ENCODE measurements at places on chromosomes 5 and 9.

GRCh38 chr9:86488794-86489193 is 134.6 kb upstream of the TUT7 start:
- no peak for DNase-seq

GRCh38 chr5:91365498-91365897 is 17.6 kb downstream of the ARRDC3 start:
- DNase-seq, result no peak

DNA sequence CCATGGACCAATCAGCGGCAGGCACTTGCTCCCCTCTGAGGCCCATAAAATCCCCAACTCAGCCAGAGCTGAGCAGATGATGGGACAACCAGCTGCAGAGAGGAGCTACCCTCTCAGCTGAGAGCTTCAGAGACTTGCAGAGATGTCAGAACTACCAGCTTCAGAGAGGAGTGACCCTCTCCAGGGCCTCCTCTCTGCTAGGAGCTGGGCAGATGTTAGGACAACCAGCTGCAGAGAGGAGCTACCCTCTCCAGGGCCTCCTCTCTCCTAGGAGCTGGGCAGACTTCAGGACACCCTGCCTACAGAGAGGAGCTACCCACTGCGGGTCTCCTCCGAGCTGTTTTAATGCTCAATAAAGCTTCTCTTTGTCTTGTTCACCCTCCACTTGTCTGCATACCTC is 3.0 kb upstream of the AUH start:
- DNase-seq, result no peak

DNA sequence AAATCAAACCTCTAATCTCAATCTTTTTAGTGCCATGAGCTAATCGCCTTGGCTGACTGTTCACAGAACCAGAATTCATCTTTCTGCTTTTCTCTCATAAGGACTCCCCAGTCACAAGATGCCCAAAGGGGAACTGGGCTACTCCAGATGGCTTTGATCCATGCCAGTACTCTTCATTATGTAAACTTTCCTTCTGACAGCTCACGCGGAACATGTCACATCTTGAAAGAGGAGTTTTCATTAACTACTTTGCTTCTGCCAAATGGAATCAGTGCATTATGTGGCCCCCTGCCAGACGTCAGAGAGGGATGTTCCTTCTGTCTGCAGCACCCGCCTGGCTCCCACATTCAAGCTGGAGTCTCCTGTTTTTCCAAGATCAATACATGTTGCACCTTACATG is 142.1 kb upstream of the NMUR2 start:
- DNase-seq, result no peak

DNA sequence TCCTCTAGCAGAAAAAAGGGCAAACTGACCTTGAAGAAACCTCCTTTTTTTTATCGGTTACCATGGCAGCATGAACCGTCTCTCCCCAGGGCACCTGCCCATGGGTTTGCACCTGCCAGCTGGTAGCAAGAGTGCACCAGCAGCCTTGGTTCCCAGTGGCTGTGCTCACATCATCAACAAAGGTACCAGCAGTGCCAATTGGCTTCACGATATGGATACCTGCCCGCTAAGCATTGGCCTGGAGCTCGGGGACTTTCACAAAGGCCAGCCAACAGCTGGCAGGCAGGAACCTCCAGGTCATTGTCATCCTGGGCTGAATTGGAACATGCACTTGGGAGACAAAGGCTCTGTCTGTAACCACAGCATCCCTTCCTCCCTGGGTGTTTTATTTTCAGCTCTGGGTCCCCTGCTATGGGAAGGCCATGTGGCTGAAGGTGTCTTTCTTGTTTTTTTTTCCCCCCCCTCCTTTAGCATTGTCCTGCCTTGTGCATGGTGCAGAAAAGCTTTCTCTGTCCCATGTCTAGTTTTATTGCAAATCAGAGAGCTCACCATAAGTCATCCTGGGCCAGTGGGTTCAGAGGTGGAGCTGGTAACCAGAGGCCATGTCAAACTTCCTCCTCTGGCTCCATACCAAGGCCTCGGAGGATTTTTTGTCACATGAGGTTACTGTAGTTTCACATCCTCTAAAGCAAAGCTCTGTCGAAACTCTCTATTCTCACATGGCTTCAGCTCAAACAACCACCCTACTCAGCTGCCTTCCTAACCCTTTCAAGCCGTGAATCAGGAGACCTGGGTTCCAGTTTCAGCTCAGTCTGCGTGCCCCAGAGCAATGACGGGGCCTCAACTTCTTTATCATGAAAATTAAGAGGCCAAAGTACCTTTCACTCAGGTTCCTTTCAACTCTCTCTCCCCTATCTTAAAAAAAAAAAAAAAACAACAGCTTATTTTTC is 145.5 kb upstream of the MAP3K1 start:
- DNase-seq, result peak; percentile 16

DNA sequence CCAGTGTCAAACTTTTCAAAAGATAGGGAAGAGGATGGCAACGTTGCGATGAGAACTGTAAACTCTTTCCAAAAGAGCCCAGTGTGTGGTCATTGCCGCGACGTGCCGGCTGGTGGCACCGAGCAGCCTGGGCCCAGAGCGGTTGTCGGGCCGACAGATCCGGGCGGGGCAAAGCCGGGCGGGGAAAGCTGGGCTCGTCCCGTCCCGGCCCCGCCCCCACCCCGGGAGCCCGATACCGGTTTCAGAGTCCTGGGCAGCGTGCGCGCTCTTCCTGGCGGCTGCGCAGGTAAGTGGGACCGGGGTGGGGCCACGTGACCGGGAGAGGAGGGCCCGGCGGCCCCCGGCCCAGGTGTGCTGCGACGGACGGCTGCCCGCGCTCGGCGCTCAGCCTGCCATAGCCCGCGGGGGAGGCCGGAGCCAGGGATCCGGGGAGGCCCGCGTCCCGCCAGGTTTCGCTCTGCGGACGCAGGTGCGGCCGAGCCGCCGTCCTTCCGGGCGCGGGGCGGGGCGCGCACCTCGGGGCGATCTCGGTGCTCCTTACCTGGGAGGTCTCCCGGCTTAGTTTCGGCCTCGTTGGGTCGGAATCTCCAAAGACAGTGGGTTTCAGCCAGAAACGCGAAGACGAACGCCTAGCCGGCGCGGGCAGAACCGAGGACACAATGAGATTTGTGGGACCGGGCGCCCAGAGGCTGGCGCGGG is at the start of gene MARVELD2:
Gene MARVELD2, plus strand, starts transcription at position 232 of the 699 bp plus-strand sequence. CDS start 4,270 bp downstream, outside the sequence.
- DNase-seq, result peak; percentile 21

DNA sequence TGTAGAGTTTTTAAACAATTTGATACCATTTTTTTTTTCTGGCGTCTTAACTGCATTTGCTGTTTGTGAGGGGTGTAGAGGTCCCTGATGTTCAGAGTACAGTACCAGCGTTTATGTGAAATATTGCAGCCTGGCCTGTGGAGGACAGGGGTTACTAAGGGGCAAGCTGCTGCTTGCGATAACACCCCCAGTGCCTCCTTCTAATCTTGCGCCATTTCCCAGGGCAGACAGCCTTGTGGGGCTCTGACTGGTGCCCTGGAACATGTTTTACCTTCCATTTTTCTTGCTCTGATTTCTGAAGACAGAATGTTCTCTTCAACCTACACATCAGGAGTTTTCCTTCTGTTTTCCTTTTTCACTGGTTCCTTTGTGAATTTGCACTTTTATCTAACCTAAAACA is 142.9 kb downstream of the DOCK8 start:
- no peak for DNase-seq

DNA sequence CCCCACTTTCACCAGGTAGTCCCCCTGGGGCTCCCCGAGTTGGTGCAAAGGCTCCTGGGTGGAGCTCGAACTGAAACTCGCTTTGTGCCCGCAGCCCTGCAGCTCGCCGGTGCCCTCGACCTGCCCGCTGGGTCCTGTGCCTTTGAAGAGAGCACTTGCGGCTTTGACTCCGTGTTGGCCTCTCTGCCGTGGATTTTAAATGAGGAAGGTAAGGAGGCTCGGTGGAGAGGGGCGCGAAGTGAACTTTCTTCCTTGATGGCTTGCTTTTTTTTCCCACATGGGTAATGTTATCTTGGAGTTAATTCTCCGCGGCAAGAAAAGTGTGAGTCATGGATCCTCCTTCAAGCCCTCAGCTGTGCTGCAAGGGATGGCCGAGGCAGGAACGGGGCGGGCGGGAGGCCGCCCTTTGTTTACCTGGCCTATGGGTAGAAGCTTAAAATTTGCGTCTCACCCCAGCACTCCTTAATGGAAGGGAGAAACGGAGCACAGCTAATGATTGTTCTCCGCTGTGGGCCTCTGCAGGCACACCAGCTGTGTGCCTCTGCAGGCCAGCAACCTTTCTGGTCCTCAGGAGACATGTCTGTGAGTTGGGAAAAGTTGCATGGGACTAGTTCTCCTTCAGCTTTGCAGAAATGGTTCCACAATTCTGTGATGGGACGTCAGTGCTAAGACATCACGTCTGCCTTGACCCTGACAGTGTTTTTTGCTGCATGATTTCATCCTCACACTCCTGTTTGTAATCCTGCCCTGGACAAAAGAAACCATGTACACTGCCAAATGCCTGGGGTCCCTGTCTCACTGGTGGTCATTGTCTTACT is 1.1 kb downstream of the MAMDC2 start:
- DNase-seq, result no peak

GRCh38 chr5:16740066-16740810 is 123.4 kb upstream of the RETREG1 start:
- no peak for DNase-seq

DNA sequence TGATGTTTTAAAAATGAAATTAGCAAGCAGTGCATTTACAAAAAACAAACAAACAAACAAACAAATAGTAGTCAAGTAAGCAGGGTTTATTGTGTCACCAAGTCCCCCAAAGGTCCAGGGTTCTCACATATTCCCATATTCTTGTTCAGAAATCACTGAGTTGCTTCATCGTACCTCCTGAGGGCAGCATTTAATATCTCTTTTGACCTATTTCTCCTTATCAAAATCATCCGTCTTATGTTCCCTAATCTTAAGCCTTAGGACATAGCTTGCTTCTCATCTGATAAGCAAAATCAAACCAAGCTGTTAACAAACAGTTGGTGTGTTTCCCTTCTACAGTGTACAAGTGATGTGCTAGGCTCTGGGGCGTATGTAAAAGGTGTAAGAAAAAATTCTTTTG is 109.5 kb upstream of the MAN2A1 start:
- DNase-seq, result no peak

- no peak for DNase-seq
These were observed 86.9 kb downstream of the NR6A1 start for GRCh38 chr9:124684169-124684568.

DNA sequence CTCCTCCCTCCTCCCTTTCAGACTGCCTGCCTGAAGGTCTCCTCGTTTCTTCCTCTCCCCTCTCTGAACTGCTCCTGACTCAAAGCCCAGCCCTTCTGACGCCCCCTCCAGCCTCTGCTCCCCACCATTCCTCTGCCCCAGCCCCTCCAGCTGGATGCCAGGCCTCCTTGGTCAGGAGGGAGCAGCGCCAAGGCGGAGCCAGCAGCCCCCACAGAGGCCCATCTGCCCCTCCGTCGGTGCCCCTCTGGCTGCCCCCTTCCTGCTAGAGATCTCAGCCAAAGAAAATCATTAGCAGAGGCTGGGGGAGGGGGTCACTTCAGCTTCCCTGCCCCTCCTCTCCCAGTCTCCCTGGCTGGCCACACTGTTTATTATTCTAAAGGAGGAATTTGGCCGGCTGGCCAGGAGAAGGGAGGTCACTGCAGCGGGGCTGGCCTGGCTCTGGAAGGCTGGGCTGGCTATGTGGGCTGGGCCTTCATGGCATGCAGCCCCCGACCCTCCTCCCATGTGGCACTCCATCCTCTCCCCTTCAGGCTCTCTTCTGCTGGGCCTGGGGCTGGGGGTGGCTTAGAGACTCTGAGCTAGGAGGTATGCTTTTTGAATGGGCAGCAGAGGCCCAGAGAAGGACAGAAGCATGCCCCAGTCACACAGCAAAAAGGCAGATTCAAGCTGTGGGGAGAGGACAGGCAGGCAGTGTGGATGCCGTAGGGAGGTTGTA is 16.9 kb downstream of the PDGFRB start:
- no peak for DNase-seq

GRCh38 chr5:143105216-143105905 is 298.1 kb downstream of the NR3C1 start:
- DNase-seq, result no peak

DNA sequence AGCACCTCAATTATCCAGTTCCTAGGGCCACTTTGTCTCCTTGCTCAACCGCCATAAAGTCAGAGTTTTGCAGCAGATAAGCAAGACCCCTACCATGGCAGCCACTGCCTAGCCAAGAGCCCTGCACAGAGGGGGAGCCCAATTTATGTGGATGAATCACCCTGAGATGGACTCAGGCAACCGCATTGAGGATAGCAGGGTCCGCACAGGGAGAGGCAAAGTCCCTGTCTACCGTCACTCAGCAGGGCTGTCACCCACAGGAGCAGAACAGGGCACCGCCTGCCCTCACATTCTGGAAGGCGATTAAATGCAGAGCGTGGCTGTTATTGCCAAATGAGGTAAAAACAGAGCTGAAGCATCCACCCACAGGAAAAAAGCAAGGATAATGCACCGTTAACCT is 1.7 kb downstream of the FBP2 start:
- no peak for DNase-seq

- no peak for DNase-seq
These were observed 111.9 kb downstream of the FEM1C start for GRCh38 chr5:115432691-115433090.

- no peak for DNase-seq
These were observed 239.8 kb downstream of the IRX2 start for GRCh38 chr5:2511706-2512105.

DNA sequence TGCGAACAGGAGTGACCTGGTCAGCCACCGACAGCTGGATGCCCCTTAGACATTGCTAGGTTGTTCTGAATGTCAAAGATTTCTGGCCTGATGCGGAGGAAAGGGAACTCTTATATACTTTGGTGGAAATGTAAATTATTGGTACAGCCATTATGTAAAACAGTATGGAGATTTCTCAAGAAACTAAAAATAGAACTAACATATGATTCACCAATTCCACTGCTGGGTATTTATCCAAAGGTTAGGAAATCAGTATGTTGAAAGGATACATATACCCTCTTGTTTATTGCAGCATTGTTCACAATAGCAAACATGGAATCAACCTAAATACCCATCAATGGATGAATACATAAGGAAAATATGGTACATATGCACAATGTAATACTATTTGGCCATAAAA is 31.8 kb downstream of the DMRT3 start:
- no peak for DNase-seq

- DNase-seq, result no peak
These were observed 192.5 kb downstream of the CDK5RAP2 start for GRCh38 chr9:120387257-120388002.

GRCh38 chr5:91707521-91707841 is 324.4 kb upstream of the ARRDC3 start:
- no peak for DNase-seq

- DNase-seq, result no peak
These were observed 227.0 kb downstream of the PDE4D start for GRCh38 chr5:59666440-59667068.

GRCh38 chr9:14768405-14769229 is 46.1 kb upstream of the CER1 start:
- no peak for DNase-seq

- no peak for DNase-seq
These were observed 1020.0 kb upstream of the ARRDC3 start for GRCh38 chr5:92402956-92403702.

GRCh38 chr5:147361441-147362175 is 126.8 kb downstream of the STK32A start:
- DNase-seq, result no peak

DNA sequence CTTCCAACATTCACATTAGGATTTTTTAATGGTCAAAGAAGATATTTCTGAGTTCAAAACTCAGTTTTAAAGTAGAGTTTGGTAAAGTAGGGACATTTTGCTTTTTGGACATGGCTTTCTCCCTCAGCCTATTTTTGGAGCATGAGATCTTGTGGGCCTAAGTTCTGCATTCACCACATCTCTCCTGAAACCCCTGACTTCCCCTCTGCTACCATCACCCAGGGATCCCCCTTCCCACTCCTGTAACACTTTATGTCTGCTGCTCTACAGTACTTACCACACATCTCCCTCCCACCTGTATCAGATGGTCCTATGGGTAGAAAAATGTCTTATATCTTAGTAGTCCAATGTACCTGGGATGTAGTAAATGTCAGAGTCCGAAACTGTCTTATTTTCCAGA is 48.2 kb upstream of the JAK2 start:
- no peak for DNase-seq

Data from stimulated activated CD4-positive, alpha-beta T cell treated with anti-CD3 and anti-CD28 coated beads, Interleukin-1b, Interleukin-23, amount 100 ng/mL, for 24 hours (primary cell).